ENCODE measurements at places on chromosomes 1 and 21.

DNA sequence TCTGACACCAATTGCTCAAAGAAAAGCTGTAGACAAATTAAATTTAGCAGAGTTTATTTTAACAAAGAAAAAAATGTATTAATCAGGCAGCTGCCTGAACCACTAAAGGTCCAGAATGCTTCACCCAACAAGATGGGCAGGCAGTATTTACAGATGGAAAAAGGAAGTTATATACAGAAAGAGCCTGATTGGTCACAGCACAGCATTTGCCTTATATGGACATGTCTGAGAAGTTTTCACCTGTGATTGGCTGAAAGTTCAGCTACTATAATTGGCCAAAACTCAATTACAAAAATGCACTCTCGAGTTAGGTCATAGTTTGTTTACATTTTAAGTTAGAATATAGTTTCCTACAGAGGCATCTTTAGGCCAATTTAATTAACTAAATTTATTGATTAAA lies 15.1 kb upstream of the FMO1 start:
- DNase-seq = no peak

DNA sequence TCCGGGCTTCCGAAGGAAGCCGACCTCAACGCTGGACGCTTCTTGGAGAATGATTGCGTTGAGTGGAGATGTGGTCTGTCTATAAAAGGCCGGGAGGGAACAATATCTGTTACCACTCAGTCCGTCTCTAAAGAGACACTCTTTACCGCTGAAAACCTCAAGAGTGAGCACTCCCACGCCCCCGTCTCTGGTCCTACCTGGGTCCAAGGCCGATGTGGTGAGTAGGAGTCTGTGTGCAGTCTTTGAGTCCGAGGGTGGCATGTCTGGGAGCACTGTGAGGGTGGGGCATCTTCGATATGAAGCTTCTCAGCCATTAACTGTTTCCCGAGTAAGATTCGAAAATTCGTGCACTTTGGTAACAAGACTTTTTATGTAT lies 576 bp downstream of the ZFP69 start:
- peak; percentile 13 for DNase-seq

DNA sequence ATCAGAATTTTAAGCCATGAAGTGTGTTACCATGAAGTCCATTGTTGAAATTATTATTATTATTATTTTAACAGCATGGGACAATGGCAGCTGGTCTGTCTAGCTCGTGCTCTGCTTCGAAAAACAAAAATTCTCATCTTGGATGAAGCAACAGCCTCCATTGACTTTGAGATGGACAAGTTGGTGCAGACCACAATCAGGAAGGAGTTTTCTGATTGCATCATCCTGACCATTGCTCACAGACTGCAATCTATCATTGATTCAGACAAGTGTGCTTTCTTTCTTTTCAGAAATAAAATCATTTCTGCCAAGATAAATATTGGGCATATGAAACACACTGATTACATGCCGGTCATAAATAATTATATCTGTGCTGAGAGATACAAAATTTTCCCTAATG lies 21.0 kb downstream of the HSPA13 start:
- DNase-seq = peak; percentile 1

GRCh38 chr1:14954210-14954609 lies 199.3 kb upstream of the TMEM51 start:
- DNase-seq = peak; percentile 46

Data from fibroblast of skin of back (primary cell).